ENCODE measurements at places on chromosomes 6 and 20.

GRCh38 chr6:129817821-129818220 lies 43.3 kb downstream of the TMEM244 start:
- no peak for DNase-seq

- DNase-seq, result no peak
Measured at GRCh38 chr6:113489952-113490746, 367.0 kb upstream of the MARCKS start.

- no peak for DNase-seq
Measured at GRCh38 chr20:61322151-61322865, 70.2 kb downstream of the CDH4 start.

DNA sequence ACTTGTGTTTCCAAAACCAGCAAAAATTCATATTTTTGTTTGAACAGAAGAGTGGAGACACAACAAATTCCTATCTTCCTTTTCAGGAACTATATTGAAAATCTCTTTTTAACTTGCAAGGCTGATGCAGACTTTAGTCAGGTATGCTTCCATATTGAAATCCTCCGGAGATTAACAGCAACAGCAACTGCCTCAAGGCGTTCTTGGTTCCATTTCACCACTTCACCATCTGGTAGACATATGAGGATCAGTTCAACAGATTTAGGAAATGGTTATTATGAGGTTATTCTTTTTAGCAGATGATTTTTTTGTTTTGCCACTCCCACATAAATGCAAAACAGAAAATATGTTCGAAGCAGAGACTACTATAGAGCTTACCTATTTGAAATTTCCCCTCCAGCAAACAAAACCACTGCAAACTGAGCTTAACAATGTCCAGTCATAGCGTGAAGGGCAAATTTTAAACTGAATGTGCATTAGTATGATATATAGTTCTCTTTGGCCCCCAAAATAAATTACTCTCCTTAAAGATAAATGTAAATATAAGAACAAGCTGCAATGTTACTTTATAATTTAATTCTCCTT lies 520.5 kb upstream of the ADGRB3 start:
- no peak for DNase-seq

- DNase-seq, result no peak
Measured at GRCh38 chr6:45648262-45648620, 270.5 kb upstream of the SUPT3H start.

DNA sequence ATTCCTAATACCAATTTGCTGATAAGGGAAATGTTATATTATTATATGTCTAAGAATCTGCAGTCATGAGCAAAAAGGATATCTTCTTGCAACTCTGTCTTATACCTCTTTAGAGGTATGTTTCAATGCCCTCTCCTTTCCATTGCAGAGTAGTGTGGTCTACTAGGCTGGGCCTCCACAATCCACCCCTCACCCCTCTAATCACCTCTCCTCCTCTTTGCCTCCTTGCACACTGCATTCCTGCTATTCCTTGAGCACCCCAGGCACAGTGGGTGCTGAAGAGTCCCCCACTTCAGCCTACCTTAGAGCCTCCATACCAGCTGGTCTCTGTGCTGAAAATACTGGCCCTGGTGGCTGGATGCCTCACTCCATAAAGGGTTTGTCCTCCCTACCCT lies 26.9 kb downstream of the ARMC2 start:
- no peak for DNase-seq

GRCh38 chr6:157020881-157021343 lies 243.7 kb downstream of the ARID1B start:
- peak; percentile 71 for DNase-seq

DNA sequence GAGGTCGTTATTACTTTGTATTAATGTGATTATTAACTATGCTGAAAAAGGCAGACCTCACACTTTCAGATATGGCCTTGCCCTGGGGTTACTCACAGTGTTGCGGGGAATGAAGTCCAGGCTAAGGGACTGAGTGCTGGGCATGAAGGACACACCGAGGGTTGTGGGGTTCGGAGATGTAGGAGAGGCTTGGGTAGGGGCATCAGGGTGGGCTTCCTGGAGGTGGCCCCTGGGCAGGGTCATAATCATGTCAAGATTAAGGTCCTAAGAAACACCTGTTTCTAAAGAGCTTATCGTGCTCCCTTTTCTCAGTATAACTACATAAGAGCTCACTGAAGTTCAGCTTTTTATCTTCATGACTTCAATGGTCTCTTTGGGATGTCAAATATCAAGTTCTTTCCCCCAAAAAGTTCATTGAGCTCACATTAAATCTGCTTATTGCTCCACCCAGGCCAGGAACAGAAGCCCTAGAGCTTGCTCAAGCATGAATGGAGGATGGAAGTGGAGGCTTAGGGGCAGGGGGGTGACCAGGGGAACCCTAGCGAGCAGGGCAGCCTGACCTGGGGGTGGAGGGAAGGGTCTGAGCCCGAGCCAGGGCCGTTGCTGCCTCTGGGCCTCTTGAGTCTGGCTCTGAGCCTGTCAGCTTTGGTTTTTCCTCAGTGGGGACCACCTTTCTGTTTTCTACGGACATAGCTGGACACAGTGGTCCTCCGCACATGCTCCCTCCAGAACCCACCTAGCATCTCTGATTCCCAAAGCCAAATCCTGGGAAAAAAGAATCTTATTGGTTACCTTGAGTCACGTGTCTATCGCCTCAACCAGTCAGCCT lies 37.3 kb upstream of the TGM2 start:
- DNase-seq, result no peak

- DNase-seq, result no peak
Measured at GRCh38 chr20:32822225-32822624, 2.5 kb downstream of the MAPRE1 start.

DNA sequence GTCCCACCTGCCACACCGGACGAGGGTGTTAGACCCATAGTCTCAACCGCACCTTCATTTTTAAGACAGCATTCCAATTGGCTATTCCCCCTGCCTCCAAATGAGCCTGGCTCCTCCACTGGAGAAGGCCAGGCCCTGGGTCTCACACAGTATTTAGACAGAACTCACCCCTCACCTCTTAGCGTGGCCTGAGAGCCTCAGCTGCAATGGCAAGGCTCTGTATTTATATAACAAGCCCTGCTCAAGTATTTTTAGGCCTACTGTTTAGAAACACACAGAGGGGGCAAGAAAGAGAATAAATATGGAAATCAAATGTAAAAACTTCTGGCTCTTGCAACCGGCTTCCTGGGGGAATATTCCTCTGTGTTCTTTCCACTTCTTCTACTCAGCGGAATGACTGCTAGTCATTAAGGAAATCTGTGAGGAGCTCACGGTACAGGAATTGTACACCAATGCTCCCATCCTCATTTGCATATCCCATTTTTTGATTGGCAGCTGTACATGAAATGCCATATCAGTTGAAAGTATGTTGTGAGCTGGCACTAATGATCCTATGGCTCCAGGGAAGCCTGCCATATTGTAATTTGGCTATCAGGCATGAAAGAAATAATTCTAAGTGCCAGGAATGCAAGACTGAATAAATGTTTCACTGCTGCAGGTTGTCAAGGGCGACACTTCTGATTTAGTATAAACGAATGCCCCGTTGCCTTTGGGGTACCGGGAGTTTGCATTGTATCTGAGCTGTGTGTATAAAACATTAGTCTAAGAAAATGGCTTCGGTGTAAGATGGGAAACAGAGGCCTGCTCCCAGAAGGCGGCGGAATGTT lies 207.5 kb downstream of the ZNF217 start:
- no peak for DNase-seq

GRCh38 chr6:32153564-32154513 lies at the start of gene PPT2:
TSS of gene PPT2 (plus strand) at chr6:32154141. CDS start at chr6:32154595, 454 bp downstream.
- DNase-seq, result peak; percentile 83

DNA sequence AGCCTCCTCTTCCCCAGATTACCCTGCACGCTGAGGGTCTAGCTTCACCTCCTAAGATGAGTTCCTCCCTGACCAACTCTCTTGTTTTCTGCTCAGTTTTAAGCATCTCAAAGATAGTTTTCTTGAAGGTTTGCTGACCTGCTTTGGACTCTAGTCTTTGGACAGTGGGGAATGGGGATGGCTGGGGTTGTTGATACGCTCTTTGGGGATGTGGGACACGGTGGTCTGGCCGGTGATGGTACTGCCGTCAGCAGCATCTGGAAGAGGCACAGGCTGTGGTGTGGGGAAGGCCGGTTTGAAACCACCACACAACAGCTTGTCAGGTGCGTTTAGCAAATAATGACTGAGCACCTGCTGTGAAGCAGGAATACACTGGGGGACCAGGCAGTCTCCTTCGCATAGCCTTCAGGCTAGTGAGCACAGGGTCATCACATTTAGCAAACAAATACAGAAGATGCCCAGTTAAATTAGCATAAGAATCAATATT lies 94.1 kb downstream of the TMEM242 start:
- no peak for DNase-seq

DNA sequence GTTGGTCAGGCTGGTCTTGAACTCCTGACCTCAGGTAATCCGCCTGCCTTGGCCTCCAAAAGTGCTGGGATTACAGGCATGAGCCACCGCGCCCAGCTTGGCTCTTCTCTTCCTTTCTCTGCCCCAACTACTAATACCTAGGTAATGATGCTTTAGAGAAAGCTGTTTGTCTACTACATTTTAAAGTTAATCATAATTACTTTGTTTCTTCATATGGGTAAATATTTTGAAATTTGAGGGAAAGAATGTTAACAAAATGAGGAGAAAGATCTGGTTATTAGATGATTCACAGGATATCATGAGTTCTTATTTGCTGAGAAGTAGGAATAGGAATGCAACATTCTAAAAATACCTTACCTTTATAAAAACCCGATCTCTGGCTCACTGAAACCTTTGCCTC lies 18.4 kb upstream of the PTPRK start:
- DNase-seq, result no peak

DNA sequence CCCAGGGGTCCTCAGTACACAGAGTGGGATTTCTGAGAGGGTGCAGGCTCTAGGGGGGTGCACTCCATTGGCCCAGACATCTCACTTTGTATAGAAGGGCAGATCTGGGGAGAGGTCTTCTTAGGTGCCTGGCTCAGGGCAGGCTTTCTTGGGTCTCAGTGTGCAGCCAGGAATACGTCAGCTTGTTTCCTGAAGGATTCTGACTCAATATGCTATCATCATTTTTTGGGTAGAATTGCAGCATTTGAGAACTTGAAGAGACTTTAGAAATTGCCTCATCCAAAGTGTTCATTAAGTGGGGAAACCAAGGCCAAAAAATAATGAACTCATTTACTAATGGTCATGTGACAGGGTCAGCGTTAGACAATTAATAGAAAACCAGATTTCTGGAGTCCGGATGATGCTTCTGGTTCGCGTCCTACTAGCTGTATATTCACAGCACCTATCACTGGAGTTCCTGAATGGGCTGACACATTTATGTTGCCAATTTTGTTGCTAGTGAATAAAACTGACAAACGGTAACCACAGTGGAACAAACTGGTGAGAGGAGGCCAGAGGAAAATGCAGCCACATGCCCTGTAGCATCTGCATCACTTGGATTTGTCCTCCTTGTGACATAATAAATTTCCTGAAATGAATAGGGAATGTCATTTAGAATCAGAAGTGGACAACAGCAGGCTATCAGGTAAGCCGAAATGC lies 238.9 kb downstream of the TBC1D7 start:
- DNase-seq, result no peak

DNA sequence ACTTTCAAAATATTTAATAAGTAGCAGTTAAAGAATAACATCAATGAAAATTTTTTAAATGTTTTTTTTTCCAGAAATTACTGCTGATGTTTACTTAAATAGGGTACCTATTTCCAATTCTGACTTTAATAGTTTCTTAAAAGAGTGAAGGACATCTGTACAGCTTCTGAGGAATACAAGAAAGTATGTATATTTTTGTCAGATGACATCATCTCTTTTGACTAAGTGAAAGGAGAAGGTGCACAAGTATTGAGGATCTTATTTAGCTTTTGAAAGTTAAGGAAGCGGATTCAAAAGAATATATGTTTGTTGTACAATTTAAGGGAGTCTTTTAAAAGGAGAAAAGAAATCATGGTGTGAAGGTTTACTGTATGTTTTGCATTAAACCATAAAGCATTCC lies 90.0 kb upstream of the SLC35B3 start:
- no peak for DNase-seq

DNA sequence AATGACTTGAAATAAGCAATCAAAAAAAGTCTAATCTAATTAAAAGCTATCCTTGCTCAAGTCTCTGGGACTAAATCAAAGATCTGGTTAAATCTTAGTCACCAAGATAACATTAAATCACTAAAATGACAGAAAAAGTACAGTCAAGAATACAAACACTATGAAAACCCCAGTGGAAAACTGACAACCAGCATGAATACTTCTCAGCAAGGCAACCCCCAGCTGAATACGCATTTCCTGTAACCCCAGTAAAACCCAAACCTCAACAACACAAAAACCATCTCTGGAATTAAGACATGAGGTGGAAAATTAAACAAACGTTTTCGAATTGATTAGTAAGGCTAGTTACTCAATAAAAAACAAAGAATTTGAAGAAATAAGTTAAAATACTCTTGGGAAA lies 23.7 kb upstream of the ZC3H12D start:
- DNase-seq, result no peak

- DNase-seq, result no peak
Measured at GRCh38 chr20:34343458-34344211, 19.4 kb upstream of the ITCH start.

- DNase-seq, result no peak
Measured at GRCh38 chr20:63292292-63292701, 689 bp upstream of the COL20A1 start.

DNA sequence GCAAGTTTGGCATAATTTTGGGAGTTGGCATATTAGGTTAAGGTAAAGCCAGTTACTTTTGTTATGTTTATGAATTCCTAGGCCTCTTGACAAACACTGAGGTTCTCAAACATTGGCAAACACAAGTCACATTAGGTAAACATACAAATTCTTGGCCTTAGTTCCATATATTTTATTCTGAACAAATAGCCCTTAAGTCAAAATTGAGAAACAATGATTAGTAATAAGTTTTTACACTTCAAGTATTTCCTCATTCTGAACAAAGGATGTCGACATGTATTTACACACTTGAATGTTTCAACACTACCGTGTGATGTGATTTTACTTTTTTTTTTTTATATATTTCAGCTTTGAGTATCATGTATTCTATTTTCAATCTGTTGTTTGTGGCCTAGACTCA lies 3.8 kb upstream of the ECHDC1 start:
- DNase-seq, result no peak

- DNase-seq, result no peak
Measured at GRCh38 chr6:53048431-53049195, 16.6 kb upstream of the FBXO9 start.

GRCh38 chr6:1535295-1535694 lies 74.4 kb upstream of the FOXC1 start:
- no peak for DNase-seq

DNA sequence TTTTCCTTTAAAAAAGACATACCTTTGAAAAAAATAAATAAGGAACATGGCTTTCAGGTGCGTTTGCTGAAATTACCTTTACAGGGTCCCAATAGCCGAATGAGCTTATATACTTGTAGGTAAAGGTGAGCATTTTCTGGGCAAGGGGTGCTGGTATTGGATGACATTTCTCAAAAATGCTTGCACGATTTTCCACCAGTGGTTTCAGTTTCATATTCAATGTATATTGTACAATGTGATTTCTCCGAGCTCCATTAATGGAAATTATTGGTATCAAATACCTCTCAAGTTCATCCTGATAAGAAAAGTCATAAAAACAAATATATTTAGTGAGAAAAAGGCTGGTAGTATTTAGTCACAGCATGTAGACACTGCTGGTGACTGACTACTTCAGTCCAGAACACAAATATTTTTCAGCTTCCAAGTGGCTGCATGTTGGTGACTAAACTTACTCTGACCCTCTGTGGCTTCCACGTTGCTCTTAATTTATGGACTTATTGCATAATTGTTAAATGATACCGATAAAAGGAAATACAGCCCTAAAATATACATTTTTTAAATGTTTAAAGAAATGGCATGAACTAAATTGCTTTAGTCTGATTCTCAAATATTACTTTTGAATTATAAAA lies 32.9 kb upstream of the ZBTB24 start:
- no peak for DNase-seq

GRCh38 chr20:44745598-44746366 lies at the start of gene KCNK15:
TSS of gene KCNK15 (plus strand) at chr20:44745865. CDS start at chr20:44745911, 46 bp downstream.
- DNase-seq, result peak; percentile 30
